ENCODE measurements at places on chromosomes 4 and X. TPM values are rescaled to one million over a fixed set of nuclear protein-coding genes. Genes with fewer than 3 reads are reported as not detected.

Gene GPR50
- not detected for polyA plus RNA-seq

Gene NWD2
- not detected for polyA plus RNA-seq

Gene CDKL2
- polyA plus RNA-seq = 0.32 TPM

Gene P2RY4
- not detected for polyA plus RNA-seq

Gene NUDT6
- 3.1 TPM for polyA plus RNA-seq

Gene BEX5
- polyA plus RNA-seq = 12.0 TPM

Gene RBM46
- not detected for polyA plus RNA-seq

Gene NDST3
- not detected for polyA plus RNA-seq

Gene INTU
- not detected for polyA plus RNA-seq

Gene FSTL5
- not detected for polyA plus RNA-seq

Gene RRAGB
- 11.9 TPM for polyA plus RNA-seq

Gene STPG2
- not detected for polyA plus RNA-seq

Gene ETDB
- polyA plus RNA-seq = not detected
